Epithelial cell of alveolus of lung (primary cell): ENCODE measurements at places on chromosomes 7 and 10. TPM values are rescaled to one million over a fixed set of nuclear protein-coding genes. Genes with fewer than 3 reads are reported as not detected.

Gene CALML3
- not detected in 2 replicates for total RNA-seq

Gene SFTPA1
- total RNA-seq, result not detected in 2 replicates

Gene PNLIPRP1
- total RNA-seq, result not detected in 2 replicates

Gene GPR26
- total RNA-seq, result not detected in 2 replicates

Gene COPG2
- total RNA-seq, result 10.9 and 26.5 TPM in 2 replicates

Gene FANK1
- 1.3 and 3.0 TPM in 2 replicates for total RNA-seq

Gene CTBP2
- 54.9 and 74.1 TPM in 2 replicates for total RNA-seq

Gene CCL24
- total RNA-seq, result not detected in 2 replicates
